NCI-H1694 (cell line): ENCODE measurements at places on chromosomes 3 and 15.

GRCh38 chr15:91465696-91466095 lies 365.6 kb downstream of the SV2B start:
- DNase-seq: no peak

- no peak for DNase-seq
Measured at GRCh38 chr3:25663869-25664811, 567 bp downstream of the TOP2B start.

DNA sequence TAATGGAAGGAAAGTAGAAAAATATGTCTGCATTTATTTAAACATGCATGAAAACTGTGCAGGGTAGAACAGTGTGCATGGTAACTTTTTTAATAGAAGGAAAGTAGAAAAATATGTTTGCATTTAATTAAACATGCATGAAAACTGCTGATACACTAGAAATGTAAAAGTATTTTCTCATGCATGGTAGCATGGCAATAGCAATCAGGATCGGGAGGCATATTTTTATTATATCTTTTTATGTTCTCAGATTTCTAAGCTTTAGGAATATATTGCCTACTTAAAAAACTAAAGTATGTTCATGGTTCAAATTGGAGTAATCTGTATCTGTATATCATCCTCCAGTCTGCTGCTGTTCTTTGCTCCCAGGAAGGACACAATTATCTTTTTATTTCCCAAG lies 1468.9 kb upstream of the GBE1 start:
- DNase-seq: no peak

GRCh38 chr15:39304201-39304841 lies 276.6 kb upstream of the THBS1 start:
- DNase-seq: no peak

DNA sequence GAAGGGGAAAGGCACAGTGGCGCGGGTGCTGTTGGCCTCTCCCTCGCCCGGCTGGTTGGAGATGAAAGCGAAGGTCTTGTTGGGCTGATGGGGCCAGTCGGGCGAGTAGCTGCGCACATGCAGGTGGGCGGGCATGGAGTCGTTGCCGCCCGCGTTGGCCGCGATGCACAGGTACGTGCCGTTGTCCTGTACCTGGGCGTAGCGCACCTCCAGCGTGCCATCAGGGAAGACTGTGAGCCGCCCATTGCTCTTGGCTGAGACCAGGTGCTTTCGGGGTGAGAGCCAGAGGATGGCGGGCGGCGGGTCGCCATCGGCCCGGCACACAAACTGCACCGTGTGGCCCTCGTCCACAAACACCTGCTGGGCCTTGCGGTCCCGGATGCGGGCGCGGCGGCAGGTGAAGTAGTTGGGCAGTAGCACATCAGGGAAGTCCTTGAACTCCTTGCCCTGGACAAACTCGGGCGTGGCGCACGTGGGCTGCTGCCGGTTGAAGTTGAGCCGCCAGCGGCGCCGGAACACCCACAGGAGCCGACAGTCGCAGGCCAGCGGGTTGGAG lies 18.4 kb downstream of the LINGO1 start:
- no peak for DNase-seq

DNA sequence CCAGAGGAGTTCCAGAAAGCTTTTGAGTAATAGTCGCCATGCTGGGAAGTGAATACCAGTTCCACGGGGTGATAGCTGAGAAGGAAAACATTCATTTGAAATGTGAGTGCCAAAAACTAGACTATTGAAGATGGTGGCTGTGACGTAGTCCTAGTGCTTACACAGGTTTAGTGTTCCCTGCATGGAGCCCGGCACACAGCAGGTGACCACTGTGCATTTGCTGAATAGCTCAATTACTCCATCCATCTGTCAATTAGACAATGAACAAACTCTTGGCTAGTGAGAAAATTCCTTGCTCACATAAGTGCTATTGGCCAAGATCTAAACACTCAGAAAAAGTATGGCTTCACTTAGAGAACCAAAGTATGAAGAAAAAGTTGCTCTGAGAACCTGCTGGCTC lies 448.1 kb upstream of the WNT5A start:
- DNase-seq: no peak

GRCh38 chr3:535566-536416 lies 339.2 kb downstream of the CHL1 start:
- no peak for DNase-seq

DNA sequence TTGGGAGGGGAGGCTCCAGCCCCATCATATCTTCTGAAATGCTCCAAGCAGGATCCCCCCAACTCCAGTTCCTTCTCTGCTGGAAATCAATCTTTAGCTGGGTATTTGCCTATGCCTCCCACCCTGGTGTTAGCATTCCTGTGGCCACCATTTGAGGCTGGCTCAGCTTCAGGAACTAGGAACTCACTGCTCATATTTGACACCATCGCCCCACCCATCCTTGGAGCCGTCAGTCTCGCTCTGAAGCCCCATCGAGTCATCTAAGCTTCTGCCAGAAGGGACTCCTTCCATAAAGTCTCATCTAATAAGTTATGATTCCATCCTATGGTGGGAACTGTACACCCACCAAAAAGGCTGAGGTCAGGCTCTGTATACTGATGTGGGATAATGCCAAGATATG lies 26.4 kb downstream of the PRKCD start:
- no peak for DNase-seq

GRCh38 chr3:34531156-34531555 lies 732.7 kb downstream of the PDCD6IP start:
- DNase-seq: no peak

GRCh38 chr3:191306428-191306827 lies 22.8 kb upstream of the CCDC50 start:
- DNase-seq: no peak

DNA sequence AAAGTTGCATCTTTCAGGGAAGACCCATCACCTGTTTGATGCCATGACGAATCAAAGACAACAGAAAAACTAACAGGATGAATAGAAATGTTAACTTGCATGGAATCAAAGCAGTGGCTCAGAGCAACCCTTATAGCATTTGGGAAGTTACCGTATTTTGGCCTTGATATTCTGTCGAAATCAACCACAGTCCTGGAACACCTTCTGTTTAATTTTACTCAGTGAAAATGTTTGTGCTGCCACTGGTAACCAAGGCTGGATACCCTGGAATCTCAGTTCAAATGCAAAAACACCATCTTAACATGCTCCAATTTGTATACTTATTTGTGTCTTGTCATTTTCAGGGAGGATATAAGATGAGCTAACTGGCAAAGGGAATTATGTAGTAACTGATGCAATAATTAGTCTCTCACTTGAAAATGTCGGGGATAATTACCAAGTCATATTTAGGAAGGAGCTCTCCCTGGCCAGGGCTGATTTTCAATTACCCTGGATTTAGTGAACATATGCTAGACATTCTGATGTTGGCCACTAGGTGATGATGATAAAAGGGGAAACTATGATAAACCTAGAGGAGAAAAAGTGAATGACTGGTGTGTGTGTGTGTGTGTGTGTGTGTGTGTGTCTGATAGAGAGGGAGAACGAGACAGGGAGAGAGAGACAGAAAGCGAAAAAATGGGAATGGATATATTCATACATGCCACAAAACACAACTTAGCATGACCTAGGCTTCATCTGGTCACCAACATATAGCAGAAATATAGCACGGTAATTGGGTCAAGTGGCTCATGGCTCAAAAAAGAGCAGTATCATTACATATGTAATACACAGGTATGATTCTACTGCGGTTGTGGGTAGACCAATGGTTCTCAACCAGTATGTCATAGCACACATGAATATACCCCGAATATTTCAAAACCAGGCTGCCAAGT lies 19.0 kb upstream of the PRICKLE2 start:
- DNase-seq: peak; percentile 7

DNA sequence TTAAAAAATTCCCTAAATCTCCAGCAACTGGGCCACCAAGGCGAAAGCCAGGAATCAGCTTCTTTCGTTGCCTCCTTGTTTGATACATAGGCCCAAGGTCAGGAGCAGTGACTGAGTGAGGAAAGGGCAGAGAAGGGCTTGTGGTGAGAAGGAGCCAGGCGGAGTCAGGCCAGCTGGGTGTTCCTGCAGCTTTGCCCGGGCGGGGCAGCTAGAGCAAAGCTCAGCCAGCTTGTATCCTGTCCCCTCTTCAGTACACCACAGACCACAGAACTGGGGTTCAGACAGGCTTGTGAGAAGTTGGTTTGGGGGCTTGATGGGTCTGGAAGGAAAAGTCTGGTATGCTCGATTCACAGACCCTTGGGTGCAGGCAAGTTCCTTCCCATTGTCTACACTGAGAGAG lies 52.6 kb downstream of the CCK start:
- DNase-seq: no peak

GRCh38 chr15:39411102-39411989 lies 169.5 kb upstream of the THBS1 start:
- DNase-seq: no peak

- DNase-seq: no peak
Measured at GRCh38 chr3:47024932-47025331, 45.5 kb downstream of the NBEAL2 start.

GRCh38 chr3:53881691-53882593 lies at the start of gene ACTR8:
Gene ACTR8 (minus strand): TSS chr3:53882152. CDS start chr3:53882101, 51 bp downstream.
- no peak for DNase-seq

DNA sequence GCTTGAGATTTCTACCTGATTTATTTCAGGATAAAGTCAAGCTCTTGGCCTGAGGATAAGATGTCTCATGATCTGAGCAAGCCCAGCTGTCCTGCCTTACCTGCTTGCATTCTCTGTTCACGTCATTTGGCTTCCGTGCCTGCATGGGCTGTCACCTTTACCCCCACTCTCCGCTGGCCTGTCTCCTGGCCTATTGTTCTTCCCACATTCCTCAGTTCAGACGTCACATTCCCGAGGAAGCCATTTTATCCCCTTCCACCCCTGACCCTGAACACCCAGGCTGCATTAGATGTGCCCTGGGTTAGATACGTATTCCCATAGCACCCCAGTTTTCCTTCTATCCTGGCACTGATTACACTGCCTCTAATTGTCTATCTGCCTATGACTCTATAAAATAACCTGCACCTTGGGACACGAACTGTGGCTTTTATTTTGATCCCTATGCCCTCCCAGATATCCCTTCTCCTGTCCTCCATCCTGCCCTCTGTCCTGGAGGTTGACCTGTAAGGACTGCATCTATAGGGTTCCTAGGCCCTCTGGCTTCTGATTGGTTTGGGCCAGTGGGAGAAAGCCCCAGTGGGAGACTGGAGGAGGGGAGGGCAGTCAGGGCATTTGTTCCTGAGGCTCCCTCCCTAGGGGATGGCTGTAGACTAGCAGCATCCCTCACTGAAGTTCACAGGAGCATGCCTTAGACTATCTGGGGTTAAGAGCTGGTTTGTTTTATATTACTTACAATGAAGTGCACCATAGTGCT lies 19.2 kb upstream of the UBE2Q2 start:
- DNase-seq: no peak

GRCh38 chr3:30642849-30643361 lies 36.5 kb downstream of the TGFBR2 start:
- DNase-seq: no peak

- no peak for DNase-seq
Measured at GRCh38 chr3:135987661-135988060, 22.1 kb downstream of the PPP2R3A start.

DNA sequence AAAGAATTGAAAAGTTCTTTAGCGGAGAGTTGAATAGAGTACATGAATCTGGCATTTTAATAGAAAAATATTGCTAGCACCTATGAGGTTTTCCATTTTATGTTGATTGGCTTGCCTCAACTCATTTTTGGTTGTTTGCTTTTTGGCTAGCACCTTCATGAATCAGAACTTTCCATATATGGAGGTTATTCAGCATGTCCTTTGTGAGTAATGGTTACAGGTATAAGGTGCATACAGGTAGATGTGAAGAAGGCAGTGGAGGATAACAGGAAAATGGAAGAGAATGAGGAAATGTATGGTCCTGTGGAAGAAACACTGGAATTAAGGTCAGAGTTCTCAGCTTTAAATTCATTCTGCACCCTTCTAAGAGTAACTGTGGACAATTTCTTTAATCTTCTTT lies 98.1 kb upstream of the GBE1 start:
- no peak for DNase-seq

DNA sequence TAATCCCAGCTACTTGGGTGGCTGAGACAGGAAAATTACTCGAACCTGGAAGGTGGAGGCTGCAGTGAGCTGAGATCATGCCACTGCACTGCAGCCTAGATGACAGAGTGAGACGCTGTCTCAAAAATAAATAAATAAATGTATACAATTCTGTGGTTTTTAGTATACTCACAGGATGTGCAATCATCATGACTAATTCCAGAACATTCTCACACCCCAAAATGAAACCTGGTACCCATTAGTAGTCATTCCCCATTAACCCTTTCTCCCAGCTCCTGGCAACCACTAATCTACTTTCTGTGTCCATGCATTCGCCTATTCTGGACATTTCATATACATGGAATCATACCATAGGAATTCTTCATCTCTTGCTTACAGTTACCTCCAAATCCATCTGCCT lies 44.5 kb downstream of the LRRFIP2 start:
- no peak for DNase-seq

GRCh38 chr3:159634483-159634882 lies 354.2 kb upstream of the IL12A start:
- no peak for DNase-seq

DNA sequence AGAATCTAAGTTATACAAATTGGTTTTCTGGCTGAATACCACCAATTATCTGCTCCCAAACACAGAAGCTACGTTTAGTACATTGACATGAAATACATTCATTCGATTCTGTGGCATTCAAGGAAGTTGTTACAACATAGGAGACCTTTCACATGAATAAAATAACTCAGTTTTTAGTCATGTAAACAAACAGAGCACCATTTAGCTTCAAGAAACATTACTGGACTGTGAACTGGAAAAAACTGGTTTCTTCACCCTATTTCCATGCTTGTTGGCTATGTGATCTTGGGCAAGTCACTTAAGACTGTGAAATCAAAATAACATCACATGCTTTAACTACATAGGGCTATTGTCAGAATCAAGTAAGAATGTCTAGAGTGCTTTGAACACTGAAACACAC lies 46.2 kb downstream of the NRG4 start:
- DNase-seq: no peak

DNA sequence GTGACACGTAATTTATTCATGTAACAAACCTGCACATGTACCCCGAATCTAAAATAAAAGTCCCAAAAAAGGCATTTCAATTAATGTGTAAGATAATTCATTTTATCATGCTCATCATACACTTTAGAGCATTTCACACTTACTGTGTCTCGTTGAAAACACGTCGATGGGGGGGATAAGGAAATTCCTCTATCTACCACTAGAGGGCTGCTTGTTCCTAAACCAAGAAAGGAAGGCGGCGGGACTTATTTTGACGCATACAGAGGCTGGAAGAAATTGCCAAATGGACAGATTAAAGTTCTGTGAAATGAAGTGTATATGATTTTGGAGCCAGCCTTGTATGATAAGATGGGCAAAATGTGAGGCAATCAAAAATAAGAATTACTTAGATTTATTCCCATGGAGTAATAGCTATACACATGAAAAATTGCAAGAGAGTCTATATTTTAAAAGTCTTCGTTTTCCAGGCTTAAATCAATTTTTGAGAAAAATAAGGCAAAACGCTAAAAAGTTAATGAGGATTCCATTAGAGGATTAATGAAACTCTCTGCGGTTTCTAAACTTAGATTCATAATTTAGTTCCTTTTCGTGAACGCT lies 346.8 kb downstream of the CNTN3 start:
- DNase-seq: no peak

- DNase-seq: peak; percentile 68
Measured at GRCh38 chr3:149879872-149880271, 66.9 kb downstream of the RNF13 start.

- no peak for DNase-seq
Measured at GRCh38 chr3:138686771-138687221, 78.2 kb downstream of the FAIM start.
